DMS153 (cell line): ENCODE measurements at places on chromosomes 7 and 10.

DNA sequence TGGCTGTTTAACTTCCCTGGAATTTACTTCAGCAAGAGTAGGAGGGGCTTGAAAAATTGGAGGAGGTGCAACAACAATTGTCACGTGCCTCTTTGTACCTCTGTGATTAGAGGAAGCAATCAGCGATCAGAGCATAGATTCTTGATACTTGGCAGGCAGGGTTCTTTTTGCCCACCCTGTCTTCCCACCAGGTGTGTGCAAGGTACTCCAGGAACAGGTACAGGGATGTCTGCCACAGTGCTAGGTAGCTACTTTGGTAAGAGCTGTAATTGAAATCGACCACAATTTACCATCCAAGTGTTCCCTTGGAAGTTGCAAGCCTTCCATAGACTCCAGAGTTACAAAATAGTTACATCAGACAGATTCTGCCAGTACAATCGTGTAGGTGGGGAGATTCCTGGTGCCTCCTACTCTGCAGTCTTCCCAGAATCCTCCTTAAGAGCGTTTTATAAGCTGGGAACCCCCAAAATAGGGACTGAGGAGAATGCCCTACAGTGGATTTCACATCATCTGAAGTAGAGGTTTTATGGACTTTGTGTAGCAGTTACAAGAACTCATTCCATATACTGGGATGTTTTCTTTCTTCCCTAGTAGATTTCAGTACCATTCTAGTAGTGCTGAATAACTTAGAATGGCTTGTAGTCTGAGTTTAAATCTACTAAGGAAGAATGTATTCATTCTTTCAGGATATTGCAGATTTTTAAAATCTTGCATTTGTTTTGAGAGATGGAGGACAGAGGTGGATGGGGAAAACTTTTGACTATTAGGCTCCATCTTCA, 101.9 kb downstream of the EXOC4 start:
- DNase-seq: no peak

GRCh38 chr7:39637400-39637799, 14.0 kb downstream of the RALA start:
- DNase-seq: no peak

- DNase-seq: no peak
Observed at GRCh38 chr7:39102234-39102633, 124.5 kb downstream of the POU6F2 start.

DNA sequence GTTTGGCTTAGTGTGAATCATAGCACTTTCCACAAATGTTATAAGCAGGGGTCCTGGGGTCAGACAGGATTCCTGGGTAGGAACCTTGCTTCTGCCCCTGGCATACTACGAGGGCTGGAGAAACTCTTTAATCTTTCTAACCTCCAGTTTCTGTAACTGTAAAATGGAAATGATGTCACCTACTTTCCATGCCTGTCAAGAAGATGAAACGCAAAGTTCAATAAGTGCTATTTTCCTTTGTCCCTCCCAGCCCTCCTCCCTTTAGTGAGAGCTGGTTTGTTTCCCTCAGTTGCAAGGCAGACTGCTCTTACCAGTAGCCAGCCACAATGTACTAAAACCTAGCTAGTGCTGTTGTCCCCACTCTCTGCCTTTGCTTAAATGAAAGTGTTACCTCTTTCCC, 117.1 kb upstream of the HPS1 start:
- DNase-seq: no peak

GRCh38 chr7:20440472-20441105, 109.9 kb downstream of the ITGB8 start:
- DNase-seq: no peak

DNA sequence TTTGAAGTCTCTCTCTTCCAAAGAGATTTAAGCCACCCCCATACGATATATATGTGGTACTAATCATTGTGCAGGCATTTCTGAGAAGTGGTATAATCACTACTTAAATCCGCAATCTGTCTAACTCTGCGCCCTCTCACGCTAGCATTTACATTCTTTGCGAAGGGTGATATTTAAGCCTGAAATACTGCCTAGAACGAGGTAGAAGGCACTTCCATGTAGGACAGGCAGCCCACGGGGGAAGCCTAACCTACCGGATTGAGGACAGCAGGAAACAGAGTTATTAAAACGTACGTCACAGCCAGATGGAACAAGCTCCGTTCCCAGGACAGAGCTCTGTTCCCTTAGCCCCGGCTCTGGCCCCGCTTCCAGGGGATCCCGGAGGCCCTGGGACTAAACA, 59.3 kb upstream of the ECHDC3 start:
- no peak for DNase-seq

- no peak for DNase-seq
Observed at GRCh38 chr10:131928248-131929095, 27.7 kb downstream of the PPP2R2D start.

- DNase-seq: no peak
Observed at GRCh38 chr10:75858339-75858738, 426.9 kb downstream of the LRMDA start.

DNA sequence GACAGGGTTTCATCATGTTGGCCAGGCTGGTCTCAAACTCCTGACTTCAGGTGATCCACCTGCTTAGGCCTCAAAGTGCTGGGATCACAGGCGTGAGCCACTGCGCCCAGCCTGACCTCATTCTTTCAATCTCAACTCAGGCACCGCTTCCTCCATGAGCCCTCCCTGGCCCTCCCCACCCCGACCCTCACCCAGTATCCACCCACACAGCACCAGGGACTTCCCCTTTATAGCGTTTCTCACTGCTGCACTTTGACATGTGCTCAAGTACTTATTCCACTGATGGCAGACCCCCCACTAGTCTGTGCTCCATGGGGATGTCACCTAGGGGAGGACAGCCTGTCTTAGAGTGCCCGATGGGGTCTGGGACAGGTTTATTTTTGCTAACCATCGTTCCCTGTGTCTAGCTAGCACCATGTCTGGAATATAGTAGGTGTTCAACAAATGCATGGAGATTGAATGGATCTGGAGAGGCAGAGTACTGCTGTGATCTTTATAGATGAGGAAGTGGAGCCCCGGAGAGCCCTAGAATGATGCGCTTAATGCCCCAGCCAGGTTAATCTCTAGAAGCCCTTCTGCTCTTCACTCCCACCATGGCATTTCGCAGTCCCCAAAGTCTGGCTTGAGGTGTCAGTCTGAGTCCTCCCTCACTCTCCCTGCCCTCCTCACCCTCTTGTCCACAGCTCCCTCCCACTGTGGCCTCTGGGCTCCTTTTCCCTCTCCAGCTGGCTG, 258.8 kb downstream of the RPS24 start:
- DNase-seq: no peak

- DNase-seq: no peak
Observed at GRCh38 chr7:104264285-104264684, 56.5 kb upstream of the ORC5 start.

GRCh38 chr7:140230516-140230860, 53.7 kb upstream of the KDM7A start:
- DNase-seq: no peak

- no peak for DNase-seq
Observed at GRCh38 chr10:21327289-21327993, 198.0 kb downstream of the SKIDA1 start.

GRCh38 chr10:121669028-121669374, 70.8 kb upstream of the FGFR2 start:
- no peak for DNase-seq

- DNase-seq: no peak
Observed at GRCh38 chr7:102081244-102081627, 205.4 kb upstream of the SH2B2 start.

DNA sequence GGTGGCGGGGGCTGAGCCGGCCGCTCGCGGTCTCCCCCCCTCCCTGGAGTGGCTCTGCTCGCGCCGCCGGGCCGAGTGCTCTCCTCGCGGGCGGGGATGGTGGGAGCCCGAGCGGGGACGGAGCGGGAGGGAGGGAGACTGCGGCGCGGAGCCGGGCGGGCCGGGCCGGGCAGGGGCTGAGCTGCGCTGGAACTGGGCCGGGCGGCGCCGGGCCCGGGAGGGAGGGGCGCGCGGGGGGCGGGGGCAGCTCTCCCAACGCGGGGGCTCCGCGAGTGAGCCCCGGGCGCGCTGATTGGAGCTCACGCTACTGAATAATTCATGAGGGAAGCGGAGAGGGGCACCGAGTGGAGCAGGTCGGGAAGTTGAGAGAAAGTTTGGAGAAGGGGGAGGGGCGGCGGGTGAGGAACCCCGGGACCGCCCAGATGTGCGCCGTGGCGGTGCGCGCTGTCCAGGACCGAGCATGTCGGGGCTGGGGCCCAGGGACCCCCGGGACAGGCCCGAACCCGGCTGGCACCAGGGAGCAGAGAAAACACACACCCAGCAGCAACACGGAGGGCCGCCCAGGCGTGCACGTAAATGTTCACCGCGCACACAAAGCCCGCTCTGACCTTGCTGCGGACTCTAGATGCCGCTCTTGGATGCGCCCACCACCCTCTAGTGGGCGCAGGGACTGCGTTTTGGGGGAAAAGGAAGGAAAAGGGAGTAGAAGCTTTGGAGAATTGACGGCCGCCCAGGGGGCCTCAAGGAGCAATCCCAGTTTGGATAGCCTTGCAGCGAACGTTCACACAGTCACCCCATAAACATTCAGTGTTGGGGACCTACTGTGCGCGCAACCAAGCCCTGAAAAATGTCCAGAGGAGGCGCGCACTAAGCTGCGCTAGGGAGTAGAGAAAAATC, at the start of gene EPHB4:
Gene EPHB4, minus strand, starts transcription at position 194 of the 897 bp plus-strand sequence. CDS start 493 bp downstream, outside the sequence.
- DNase-seq: no peak

GRCh38 chr7:26675143-26675887, 189.1 kb downstream of the SKAP2 start:
- no peak for DNase-seq

DNA sequence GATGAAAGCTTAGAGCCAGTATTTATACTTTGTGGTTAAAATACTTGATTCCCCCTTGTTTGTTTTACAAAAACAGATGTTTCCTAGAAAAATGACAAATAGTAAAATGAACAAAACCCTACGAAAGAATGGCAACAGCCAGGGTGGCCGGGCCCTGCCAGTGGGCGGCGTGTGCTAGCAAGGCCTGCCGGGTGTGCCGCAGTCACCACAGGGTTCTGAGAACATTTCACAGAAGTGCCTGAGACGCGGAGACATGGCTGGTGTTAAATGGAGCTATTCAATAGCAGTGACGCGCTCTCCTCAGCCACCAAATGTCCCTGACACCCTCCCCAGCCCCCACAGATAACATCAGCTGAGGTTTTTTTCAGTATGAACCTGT, 14.5 kb downstream of the GPR146 start:
- DNase-seq: no peak

DNA sequence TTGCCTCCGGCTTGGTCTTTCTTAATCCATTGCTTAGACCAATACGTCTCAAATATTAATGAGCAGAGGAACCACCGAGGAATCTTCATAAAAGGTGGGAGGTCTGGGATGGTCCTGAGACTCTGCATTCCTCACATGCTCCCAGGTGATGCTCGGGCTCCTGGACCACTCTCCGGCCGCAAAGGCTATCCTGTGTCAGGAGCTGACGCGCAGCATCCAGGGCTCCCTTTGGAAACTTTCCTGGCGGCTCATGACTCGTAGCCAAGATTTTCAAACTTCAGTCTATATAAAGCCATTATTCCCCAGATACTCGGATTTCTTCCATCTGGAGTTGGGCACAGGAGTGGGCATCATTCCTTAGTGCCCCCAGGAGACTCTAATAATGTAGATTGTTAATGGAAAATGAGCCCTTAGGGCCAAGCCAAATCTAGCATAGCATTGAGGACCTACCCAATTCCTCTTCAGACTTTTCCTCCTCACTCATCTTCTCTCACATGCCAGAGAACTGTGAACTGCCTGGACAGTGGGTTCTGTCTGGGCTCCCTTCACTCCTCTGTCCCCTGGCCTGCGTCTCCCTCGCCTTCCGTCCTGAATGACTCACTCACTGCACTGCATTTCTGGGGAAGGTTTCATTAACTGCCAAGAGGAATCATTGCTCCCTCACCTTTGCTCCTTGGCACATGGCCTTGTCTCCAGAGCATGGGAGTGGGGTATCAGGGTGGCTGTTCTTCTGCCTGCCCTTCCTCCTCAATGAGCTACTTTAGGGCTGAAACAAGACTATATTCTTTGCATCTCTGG, 89.3 kb downstream of the MKI67 start:
- DNase-seq: no peak

- DNase-seq: no peak
Observed at GRCh38 chr7:44390701-44391100, 65.3 kb upstream of the CAMK2B start.

- DNase-seq: no peak
Observed at GRCh38 chr10:29710128-29710527, 75.4 kb upstream of the SVIL start.

DNA sequence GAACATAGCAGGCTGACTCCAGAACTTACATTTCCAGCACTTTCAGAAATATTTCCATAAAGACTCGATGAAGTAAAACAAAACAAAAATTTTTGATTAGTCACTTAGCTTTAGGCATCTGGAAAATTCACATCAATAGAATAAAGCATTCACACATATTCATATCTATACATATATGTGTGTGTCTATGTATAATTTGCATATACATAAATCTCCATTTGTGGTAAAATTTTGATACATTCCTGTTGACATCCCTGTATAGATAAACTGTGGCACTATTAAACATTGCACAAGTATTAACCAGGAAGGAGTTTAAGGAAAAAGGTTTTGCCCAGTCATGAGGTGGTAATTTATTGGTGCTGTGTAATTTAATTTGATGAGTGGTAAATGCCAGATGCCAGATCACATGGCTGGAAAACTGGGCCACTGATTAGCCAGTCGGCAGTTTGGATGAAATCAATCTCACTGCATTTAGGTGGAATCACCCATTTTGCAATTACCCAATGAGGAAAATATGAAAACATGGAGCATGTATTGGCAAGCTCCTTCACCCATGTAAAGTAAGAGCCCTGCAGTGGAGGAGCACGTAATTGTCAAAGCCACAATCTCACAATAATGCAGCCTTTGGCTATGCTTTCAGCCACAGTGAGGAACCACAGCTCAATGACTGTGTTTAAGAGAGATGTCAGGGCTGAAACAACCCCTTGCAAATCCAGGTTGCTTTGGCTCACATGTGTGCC, 294.6 kb downstream of the RNLS start:
- DNase-seq: no peak

GRCh38 chr7:140596519-140597427, 43.8 kb downstream of the DENND2A start:
- no peak for DNase-seq

- peak; percentile 27 for DNase-seq
Observed at GRCh38 chr7:108335269-108335918, 120.8 kb downstream of the NRCAM start.

- DNase-seq: peak; percentile 62
Observed at GRCh38 chr10:96664563-96664962, 55.8 kb downstream of the PIK3AP1 start.

GRCh38 chr7:74289018-74289658, at the start of gene CLIP2:
CLIP2 (plus strand) TSS chr7:74289407; CDS start chr7:74317547, 28,140 bp downstream.
- peak; percentile 33 for DNase-seq

- no peak for DNase-seq
Observed at GRCh38 chr10:104614245-104614831, 26.8 kb upstream of the SORCS3 start.

DNA sequence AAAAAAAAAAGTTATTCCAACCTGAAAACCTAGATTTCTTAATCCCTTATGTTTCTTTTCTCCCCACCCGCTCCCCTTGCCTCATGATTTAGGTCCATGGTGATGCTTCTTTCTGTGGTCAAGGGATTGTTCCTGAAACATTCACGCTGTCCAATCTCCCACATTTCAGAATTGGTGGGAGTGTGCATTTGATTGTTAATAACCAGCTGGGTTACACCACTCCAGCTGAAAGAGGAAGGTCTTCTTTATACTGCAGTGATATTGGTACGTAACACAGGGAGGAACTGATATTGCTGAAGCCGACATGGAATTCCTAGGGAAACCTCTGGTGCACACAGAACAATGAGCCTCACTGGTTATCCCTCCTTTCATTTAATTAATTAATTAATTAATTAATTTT, 22.7 kb downstream of the DHTKD1 start:
- no peak for DNase-seq

GRCh38 chr10:59803714-59804113, 50.5 kb upstream of the MRLN start:
- DNase-seq: no peak

- DNase-seq: no peak
Observed at GRCh38 chr10:4926400-4926799, 36.8 kb upstream of the AKR1C1 start.
